IMR-90 (cell line): ENCODE measurements at places on chromosomes 3 and 15. TPM values are rescaled to one million over a fixed set of nuclear protein-coding genes. Genes with fewer than 3 reads are reported as not detected.

DNA sequence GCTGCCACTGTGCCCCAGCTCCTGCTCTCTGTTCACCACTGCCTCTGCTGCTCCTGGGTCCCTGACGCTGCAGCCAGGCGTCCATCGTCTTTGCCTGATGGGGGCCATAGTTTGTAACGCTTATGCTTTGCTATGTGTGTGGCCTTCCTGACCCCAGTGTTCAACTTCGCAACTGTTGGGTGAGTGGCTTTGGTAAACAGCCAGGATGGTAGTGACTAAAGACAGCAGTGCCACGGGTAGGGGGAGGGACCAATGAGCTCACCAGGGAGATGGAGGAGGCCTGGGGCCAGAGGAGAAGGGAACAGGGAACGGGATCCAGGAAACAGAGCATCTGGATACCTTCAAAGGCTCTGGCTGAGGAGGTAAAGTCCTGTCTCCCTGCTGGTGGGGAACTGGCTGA, 75.9 kb upstream of the ALDH1L1 start:
- peak; percentile 21 for DNase-seq

- DNase-seq, result no peak
Observed at GRCh38 chr3:4321732-4322131, 18.6 kb downstream of the SETMAR start.

Gene CRYGS
- 2.1 TPM in 2 replicates for polyA plus RNA-seq

Gene SLC2A2
- not detected in 2 replicates for polyA plus RNA-seq

- no peak for DNase-seq
Observed at GRCh38 chr3:127226946-127227842, 34.3 kb downstream of the PRR23E start.

DNA sequence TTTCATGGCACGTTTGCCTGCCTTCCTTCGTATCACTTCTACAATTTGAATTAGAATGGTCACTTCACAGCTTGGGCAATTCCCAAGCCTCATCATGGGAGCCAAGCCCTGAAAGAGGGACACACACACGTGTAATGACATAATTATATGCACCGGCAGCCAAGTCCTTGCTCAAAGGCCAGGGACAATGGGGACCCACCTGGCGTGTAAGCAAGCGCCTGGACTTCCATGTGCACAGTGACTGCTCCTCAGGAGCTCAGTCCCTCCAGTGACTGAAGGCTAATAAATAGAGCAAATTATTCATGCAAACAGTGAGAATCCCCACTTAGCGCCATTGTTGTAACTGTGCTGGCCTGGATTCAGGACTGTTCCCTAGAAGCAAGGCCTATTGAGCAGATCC, 115.1 kb downstream of the DNAJB8 start:
- no peak for DNase-seq

Gene PCBP4
- 110 and 122 TPM in 2 replicates for polyA plus RNA-seq

GRCh38 chr3:35200056-35200455, 439.3 kb upstream of the ARPP21 start:
- DNase-seq, result no peak

GRCh38 chr3:51930439-51930838, 11.3 kb downstream of the RRP9 start:
- DNase-seq, result no peak

DNA sequence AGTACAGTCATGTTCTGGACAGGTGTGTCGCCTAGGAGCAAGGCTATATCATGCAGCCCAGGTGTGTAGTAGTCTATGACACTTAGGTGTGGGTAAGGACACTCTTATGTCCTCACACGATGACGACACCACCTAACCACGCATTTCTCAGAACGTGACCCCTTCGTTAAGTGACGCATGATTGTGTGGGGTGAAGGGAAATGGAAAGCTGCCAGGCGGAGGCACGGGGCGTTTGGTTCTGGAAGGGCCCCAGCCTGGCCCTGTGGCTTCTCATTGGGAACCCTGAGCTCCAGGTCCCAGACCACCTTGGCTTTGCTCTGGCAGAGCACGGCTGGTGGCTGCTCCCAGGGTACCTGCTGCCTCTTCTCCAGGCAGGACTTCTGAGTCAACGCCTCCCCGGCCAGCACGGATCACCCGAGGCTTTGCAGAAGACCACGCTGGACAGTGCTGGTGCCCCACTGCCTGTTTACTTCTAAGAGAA, 39.3 kb downstream of the FBLN2 start:
- no peak for DNase-seq

DNA sequence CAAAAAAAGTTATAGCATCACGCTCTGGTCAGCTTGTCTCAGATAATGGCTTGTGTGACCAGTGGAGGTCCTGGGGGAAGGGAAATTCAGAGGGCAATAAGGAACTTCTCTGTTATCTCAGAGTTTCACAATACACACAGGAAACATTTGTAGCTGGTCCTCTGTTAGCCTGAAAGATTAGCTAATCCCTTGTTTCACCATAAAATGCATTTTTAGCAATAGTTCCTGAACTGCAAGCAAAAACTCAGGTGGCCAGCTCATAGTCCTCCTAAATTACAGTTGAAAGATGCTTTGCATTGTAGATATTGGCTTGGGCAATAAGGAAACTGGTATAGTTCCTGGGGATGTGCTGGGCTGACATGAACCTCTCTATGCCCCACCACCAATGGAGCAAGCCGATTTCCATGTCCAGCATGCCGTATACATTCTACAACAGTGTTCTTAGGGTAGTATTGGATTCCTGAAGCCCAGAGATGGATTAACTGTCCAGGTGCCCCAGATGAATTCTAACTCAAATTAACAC, 141.5 kb upstream of the TBL1XR1 start:
- peak; percentile 65 for DNase-seq

Gene ROPN1
- polyA plus RNA-seq, result 0.03 TPM in 1 of 2 replicates, not detected in the other

DNA sequence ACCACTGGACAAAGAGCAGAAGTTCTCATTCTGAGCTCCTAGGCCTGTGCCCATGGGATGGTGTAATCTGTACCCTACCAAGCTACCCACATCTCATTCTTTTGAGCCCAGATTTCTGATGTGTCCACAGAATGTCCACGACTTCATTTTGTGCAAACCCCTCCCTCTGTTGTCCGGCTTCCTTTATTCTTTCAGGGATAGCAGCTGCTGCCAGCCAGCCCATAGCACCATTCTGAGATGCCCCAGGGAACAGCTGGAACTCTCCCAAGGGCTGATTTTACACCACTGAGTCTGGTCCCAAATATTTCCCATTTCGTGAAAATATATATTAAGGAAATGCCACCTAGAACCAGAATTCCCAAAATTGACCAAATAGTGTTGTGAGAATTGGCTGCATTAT, 236.6 kb downstream of the SATB1 start:
- no peak for DNase-seq

Gene CHRFAM7A
- not detected in 2 replicates for polyA plus RNA-seq

DNA sequence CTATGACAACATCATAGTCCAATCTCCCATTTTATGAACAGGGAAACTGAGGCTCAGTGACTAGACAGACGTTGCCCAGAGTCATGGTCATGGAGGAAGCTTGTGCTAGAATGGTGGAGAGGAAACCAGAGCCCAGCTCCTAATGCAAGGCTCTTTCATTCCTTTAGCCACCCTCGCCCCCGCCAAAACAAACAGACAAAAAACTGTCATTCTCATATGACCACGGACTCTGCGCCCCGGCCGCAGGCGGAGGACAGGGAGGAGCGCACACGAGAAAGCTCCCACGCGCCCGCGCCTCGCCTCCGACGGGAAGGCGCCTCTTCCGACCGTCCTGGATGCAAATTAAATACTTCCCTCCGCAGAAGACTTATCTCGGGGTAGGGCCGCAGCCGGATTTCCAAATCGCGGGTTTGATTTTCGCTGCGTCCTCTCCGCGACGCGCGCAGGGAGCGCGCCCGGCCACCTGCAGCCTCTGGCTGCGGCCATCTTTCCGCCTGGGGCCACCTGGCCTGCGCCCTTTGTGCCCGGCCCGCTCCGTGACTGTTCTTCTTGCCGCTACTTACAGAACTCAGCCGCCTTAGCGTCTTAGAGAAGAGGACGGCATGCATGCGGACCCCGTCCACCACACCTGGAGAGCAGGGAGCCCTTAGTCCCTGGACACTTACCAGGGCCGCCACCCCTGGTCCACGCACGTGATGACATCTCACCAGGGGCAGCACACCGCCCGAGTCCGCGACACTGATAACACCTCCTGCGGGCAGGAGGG, 670 bp upstream of the ATP13A3 start:
- DNase-seq, result no peak

Gene CEP63
- polyA plus RNA-seq, result 8.8 and 9.1 TPM in 2 replicates

GRCh38 chr3:187678726-187679268, 8.6 kb upstream of the SST start:
- DNase-seq, result peak; percentile 67

DNA sequence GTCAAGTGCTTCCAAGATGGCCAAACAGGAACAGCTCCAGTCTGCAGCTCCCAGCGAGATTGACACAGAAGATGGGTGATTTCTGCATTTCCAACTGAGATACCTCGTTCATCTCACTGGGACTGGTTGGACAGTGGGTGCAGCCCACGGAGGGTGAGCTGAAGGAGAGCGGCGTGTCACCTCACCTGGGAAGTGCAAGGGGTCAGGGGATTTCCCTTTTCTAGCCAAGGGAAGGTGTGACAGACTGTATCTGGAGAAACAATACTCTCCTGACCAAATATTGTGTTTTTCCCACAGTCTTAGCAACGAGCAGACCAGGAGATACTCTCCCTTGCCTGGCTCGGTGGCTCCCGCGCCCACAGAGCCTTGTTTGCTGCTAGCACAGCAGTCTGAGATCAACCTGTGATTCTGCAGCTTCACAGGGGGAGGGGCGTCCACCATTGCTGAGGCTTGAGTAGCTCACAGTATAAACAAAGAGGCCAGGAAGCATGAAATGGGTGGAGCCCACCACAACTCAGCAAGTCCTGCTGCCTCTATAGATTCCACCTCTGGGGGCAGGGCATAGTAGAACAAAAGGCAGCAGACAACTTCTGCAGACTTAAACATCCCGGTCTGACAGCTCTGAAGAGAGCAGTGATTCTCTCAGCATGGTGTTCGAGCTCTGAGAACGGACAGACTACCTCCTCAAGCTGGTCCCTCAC, 293.5 kb upstream of the SUCLG2 start:
- no peak for DNase-seq

- DNase-seq, result no peak
Observed at GRCh38 chr3:32359766-32360492, 31.7 kb upstream of the CMTM7 start.

- DNase-seq, result peak; percentile 10
Observed at GRCh38 chr3:107061466-107061865, 315.8 kb upstream of the CCDC54 start.

Gene ULK3
- 22.7 and 24.7 TPM in 2 replicates for polyA plus RNA-seq

DNA sequence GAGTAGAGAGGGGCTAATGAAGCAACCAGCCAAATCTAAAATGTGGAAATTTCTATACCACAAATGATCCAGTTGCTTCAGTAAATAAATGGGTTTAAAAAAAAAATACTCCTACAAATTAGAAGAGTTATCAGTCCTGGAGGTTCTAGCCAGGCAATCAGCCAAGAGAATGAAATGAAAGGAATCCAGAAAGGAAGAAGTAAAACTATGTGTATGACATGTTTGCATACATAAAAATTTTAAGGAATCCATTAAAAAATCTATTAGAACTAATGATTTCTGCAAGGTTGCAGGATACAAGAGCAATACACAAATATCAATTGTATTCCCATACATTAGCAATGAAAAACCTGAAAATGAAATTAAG, 9.6 kb downstream of the MESP2 start:
- peak; percentile 61 for DNase-seq

DNA sequence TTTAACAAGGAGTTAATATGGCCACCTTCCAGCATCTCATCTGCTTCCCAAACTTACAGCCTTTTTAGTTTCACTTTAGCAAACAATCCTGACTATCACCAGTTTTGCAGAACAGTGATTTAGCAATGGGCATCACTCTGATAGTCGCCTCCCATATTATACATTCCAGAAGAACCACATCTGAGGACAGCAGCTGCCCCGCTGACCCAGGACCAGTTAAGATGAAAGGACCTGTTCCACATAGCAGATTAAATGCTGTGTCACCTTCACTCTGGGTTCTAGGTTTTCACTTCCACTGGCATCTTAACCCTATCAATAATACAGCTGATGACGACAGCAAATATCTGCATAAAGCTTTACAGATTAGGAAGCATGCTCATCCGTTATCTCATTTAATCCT, 99.8 kb downstream of the TRIM69 start:
- DNase-seq, result no peak

DNA sequence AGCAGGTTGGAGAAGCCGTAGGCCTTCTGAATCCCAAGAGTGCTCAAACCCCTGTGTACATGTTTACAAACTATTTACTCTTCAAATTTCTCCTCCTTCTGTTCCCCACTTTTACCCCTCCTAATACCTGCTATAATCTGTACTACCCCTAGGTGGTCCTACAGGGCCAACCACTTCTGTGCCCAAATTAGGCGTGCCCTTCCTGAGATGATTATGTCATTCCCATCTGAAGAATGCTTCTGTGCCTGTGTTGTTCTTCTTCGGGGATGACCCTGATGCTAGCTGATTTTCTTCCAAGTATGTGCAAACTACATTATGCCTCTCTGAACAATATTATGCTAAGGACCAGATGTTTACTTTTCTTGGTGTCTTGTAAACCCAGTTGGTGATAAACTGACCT, 20.5 kb downstream of the RBP2 start:
- DNase-seq, result no peak

Gene NR1I2
- polyA plus RNA-seq, result not detected in 2 replicates

DNA sequence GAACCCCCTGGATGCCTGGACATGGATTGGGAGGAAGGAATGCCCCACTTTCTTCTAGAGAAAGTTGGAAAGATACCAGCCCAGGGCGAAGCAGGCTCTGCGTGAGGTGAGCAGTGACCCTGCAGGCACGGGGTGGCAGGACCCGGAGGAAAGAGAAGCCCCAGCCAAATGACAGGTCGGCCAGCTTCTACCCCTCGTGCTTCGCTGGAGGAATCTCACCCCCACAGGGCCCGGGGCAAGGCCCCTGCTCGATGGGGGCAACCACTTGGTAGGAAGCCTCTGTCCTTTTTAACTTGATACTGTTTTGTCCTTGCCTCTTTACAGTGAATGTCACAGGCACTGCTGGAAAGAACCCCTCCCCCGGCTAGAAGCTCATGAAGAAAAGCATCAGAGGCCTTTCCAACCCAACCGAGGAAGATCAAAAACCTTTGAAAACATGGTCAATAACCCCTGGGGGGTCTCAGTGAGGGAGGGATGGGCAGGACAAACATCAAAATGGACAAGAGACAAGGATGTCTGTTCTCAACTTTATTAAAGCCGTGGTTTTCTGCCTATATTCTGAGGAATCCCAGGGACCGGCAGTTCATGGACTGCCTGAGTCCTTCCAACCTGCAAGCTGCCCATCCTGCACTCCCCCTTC, 54.4 kb downstream of the SH3BP5 start:
- DNase-seq, result no peak

- DNase-seq, result no peak
Observed at GRCh38 chr3:47512416-47513124, 942 bp downstream of the ELP6 start.

DNA sequence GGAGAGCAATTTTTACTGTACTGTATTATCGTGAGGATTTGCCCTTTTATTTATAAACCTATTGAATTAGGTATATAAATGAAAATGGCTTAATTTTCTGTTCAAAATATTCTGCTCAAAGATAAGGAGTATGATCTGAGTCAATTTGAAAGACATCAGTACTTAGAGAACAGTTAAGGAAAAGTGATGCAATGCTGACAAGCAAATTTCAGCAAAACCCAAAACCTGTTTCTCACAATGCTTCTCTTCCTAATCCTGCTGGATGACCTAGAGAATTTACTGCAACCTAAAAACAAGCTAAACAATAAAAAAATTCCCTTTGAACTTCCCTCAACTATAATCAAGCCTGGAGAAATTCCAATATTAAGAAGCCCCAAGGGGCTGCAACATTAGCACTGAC, 82.7 kb downstream of the RFX7 start:
- peak; percentile 14 for DNase-seq
